CD4-positive, alpha-beta memory T cell (primary cell): ENCODE measurements at places on chromosomes 4 and X.

GRCh38 chr4:75895744-75896314 is 6.4 kb downstream of the PPEF2 start:
- no peaks in the 10 kb centered on the region for H3K36me3 ChIP-seq
- H3K27me3 ChIP-seq = no peaks in the 10 kb centered on the region
- no peak overlapping the region for H3K4me3 ChIP-seq
- no peaks in the 10 kb centered on the region for H3K4me1 ChIP-seq

DNA sequence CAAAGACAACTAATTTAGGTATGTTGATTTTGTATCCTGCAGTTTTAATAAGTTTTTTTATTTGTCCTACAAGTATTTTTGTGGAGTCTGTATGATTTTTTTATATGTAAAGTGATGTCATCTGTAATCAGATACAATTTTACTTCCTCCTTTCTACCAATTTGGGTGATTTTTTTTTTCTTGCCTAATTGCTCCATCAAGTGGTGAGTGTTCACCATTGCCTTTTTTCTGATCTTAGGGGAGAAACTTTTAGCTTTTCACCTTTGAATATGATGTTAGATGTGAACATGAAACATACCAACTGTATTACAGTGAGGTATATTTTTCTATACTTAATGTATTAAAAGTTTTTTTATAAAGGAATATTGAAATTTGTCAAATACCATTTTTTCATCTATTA is 362.3 kb downstream of the PABPC4L start:
- no peak overlapping the region for H3K4me3 ChIP-seq
- H3K27ac ChIP-seq = no peak overlapping the region
- no peak for DNase-seq
- no peaks in the 10 kb centered on the region for H3K36me3 ChIP-seq
- no peaks in the 10 kb centered on the region for H3K27me3 ChIP-seq

GRCh38 chr4:4480685-4481398 is 61.0 kb downstream of the STX18 start:
- H3K4me3 ChIP-seq = no peak overlapping the region
- H3K27ac ChIP-seq = no peak overlapping the region
- H3K27me3 ChIP-seq = no peaks in the 10 kb centered on the region
- no peak for DNase-seq
- no peaks in the 10 kb centered on the region for H3K4me1 ChIP-seq

GRCh38 chrX:114841051-114841450 is 176.4 kb downstream of the IL13RA2 start:
- H3K4me3 ChIP-seq = no peak overlapping the region
- no peaks in the 10 kb centered on the region for H3K4me1 ChIP-seq
- no peak for DNase-seq
- H3K27ac ChIP-seq = no peak overlapping the region

DNA sequence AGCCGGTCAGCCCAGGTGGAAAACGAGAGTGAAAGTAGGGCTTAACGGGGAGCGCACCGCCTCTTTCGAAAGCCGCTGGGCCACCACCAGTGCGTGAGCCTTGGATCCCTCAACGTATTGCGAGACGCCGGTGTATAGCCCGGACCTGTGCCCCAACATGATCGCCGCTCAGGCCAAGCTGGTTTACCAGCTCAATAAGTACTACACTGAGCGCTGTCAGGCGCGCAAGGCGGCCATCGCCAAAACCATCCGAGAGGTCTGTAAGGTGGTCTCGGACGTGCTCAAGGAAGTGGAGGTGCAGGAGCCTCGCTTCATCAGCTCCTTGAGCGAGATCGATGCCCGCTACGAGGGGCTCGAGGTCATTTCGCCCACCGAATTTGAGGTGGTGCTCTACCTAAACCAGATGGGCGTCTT is 929 bp downstream of the MAB21L2 start:
- H3K4me3 ChIP-seq = no peak overlapping the region
- H3K4me1 ChIP-seq = no peaks in the 10 kb centered on the region
- no peak overlapping the region for H3K27ac ChIP-seq
- no peaks in the 10 kb centered on the region for H3K27me3 ChIP-seq
